ENCODE measurements at places on chromosomes 7 and 10.

GRCh38 chr10:124547647-124548168 lies 86.1 kb downstream of the LHPP start:
- DNase-seq = no peak

DNA sequence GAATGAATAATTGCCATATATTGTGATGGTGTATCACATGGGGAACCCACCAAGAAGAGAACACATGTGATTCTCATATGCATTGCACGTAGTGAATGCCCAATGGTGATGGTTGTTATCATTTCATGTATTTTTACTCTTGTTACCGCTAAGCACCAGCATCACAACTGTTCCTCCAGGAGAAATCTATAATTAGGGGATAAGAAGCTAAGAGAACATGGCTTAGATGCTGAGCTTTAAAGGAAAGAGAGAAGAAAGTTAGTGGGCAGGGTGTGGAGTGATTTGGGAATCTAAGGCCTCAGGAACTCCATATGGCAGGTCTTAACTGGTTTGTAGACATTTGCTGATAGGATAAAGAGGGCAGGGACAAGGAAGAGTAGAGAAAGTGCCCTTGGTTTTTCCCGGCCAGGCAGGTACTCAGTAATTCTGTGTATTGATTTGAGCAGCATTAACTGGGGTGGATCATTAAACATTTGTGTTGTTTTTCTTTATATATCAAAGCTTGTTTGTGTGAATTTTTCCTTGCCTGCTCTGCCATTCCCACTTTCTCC lies 145.9 kb downstream of the LRRC4 start:
- no peak for DNase-seq

DNA sequence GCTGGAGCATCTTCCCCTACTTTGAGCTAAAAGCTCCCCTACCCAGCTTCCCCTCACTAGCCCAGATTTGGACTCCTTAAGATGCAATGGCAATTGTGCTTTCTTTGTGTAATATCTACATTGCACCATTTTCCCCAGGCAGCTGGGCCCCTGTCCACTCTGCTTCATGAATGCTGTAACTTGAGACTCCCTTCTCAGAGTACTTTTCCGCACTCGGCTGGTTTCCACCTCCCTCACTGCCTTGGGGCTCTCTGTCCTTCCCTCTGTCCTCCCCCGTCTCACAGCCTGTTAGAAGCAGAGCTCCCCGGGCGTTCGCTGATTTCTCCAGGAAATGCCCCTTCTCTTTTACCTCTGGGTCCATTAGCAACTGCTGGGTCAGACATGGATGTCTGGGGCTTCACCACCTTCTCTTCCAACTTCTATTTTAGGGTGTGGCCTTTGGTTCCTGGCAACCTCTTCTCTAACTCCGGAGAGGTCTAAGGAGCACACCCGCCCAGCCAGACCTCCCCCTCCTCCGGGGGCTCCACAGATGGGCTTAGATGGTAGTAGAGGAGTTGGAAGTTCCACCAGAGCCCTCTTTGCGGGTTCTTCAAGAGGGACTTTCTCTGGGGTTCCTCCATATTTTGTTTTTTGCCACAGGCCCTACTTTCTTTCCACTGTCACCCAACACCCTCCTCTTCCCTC lies 2.9 kb upstream of the TMEM72 start:
- DNase-seq = no peak

DNA sequence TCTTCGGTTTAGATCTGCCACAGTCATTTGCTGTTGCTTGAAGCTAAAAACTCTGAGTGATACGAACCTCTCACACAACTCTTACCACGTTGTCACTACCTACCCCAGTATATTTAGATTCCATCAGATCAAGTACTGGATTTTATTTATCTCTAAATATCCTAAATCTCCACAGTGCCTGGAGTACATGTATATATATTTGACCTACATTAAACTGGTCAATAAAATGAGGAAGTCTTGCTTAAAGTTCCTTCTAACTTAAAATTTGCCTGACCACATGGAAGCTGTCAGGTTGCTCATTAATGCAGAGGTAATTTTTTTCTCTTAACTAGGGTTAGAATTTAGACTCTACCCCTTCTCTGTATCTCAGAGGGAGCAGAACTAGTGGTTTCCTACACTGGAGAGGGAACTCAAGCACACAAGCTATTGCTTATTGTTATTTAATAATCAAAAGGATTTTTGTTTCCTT lies 3.1 kb upstream of the MACC1 start:
- no peak for DNase-seq

DNA sequence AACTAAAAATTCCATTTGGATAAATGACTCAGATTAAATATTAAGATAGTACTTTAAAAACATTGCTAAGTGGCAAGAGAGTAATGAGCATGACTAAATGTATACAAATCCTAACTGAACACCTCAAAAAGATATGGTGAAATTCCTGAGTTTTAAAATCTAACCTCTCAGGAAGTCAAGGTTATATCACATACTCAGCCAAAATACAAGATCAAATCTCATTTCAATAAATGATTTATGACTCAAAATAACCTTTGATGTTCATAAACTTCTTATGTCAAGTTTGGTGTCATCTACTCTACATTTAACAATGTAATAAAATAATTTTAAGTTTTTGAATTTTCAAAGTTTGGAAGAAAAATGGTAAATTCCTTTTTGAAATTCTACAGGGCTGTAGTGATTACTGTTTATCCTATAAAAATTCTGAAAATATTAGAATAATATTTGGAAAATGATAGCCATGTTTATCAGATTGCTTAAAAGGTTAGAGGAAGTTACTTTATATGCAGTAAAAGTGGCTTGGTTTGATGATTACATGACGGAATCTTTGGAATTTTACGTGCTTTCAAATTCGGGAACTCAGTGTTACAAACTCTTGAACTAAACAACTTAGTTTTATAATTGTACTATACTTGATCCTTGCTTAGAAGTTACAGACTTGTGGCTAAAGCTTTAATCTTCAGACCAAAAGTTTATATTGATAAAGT lies 43.7 kb downstream of the ASZ1 start:
- DNase-seq = no peak

DNA sequence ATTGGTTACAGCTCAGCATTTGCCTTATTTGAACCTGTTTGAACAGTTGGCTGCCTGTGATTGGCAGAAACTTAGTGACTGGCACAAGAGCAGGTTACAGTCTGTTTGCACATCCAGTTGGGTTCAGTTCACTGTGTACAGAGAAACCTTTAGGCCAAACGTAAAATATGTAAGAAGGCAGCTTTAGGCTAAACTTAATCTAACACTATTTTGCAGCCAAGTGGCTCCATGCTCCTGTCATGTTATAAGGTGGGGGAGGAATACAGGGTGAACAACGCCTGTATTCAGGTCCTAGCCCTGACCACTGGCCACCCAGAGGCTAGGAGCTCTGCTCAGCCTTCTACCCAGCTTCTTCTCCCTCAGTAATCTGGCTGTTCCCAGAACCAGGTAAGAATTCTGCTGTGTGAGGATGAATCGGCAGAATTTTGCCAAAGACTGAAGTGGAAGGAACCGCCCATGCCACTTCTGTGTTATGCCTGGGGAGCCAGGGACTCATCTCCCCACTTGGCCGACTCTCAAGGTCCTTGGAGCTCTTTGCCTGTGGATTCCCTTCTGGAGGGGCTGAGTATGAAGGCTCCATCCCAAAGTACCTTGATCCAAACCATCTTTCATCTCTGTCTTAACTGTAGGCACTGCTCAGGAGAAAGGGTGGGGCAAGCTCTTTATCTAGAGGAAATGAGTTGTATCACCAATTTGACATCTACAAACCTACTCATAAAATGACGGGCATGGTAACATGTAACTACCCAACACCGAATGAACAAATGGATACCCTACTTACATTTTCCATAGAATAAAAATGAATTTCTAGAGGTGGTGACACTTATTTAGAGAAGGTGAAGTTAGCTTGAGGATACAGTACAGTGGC lies 164.4 kb upstream of the NAMPT start:
- no peak for DNase-seq

DNA sequence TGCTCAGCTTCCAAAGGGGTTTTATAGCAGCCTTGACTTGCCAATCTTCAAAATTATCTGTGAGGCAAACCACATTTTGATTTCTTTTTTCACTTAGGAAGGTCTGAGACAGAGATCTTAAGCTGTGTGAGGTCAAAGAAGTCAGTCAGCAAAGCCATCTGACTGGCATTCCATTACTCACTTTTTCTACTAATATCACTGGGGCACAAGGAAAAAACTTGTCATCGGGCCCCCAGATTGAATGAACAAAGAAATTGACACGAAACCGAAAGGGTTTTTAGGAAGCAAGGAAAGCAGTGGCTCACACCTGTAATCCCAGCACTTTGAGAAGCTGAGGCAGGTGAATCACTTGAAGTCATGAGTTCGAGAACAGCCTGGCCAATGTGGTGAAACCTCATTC lies 78.5 kb upstream of the FRMD4A start:
- no peak for DNase-seq

- no peak for DNase-seq
These were observed 564.3 kb upstream of the SORCS1 start for GRCh38 chr10:107728807-107729206.

DNA sequence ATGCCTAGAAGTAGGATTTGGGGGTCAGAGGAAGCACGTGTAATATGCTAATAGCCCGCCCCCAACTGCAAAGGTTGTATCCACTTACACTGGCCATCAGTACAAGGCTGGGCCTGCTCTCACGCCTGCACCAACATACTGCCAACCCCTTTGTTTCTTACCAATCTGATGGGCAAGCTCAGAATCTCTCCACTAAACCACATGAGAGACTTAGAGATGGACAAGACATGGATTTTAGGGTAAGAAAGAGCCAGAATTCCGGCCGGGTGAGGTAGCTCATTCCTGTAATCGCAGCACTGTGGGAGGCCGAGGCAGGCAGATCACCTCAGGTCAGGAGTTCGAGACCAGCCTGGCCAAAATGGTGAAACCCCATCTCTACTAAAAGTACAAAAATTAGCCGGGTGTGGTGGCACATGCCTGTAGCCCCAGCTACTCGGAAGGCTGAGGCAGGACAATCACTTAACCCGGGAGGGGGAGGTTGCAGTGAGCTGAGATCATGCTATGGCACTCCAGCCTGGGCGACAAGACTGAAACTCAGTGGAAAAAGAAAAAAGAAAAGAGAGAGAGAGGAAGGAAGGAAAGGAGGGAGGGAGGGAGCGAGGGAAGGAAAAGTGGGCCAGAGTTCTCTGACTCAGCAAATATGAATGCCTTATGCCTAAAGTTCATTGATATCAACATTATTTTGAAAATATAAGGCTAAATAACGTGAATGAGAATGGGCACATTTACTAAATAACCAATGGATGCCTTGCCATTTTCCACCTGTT lies 162.2 kb downstream of the SLIT1 start:
- no peak for DNase-seq

GRCh38 chr7:15709978-15710377 lies 23.5 kb upstream of the MEOX2 start:
- DNase-seq = no peak
